ENCODE measurements at places on chromosomes 12 and 14.
A peak's percentile ranks its signal among the peaks of the same experiment; 100 is the strongest.

GRCh38 chr14:32762886-32763285 lies 175.8 kb upstream of the NPAS3 start:
- peak; percentile 23 for DNase-seq

DNA sequence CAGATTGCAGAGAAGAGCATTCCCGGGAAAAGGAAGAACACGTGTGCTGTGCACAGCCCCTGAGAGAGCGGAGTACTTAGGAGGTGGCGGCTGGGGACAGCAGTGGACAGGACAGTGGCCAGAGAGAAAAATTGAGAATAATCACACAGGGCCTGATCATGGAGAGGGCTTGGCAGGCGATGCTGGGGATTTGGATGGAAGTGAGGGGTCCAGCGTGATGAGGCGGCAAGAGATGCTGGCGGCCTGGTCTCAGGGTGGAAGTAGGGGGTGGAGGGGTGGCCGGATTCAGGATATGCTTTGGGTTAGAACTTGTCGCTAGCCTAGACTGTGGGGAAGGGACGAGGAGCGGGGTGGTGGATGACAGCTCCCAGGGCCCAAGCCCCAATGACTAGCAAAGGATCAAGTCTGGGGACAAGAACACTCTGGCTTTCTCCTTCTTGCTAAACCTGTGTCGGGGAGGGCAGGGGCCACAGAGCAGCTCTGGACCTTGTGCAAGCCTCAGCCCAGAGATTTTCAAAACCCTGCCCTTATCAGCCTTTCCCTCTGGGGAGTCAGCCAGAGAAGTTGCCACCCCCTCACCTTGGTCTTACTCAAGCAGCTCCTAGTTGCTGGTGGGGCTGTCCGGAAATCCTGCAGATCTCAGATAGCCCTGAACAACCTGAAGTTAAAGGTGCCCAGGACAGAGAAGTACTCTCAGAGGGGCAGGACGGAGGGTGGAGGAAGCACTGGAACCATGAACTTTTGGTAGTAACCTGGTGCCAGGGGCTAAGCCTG lies 1.3 kb downstream of the HVCN1 start:
- no peak for DNase-seq

- no peak for DNase-seq
These were observed 79.8 kb downstream of the CCDC88C start for GRCh38 chr14:91337699-91338335.

DNA sequence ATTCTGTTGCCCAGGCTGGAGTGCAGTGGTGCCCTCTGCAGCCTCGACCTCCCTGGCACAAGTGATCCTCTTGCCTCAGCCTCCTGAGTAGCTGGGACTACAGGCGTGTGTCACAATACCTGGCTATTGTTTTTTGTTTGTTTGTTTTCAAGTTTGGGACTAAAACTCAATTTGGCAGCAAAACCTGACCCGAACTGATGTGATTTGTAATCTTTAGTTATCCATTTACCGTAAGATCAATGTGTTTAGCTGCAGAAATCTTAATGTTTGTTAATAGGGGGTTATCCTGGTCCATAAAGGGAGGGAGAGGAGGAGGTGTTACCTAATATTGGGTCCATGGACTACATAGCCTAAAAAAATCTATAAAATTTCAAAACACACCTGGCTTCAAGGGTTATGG lies 738 bp upstream of the C1S start:
- DNase-seq, result no peak

DNA sequence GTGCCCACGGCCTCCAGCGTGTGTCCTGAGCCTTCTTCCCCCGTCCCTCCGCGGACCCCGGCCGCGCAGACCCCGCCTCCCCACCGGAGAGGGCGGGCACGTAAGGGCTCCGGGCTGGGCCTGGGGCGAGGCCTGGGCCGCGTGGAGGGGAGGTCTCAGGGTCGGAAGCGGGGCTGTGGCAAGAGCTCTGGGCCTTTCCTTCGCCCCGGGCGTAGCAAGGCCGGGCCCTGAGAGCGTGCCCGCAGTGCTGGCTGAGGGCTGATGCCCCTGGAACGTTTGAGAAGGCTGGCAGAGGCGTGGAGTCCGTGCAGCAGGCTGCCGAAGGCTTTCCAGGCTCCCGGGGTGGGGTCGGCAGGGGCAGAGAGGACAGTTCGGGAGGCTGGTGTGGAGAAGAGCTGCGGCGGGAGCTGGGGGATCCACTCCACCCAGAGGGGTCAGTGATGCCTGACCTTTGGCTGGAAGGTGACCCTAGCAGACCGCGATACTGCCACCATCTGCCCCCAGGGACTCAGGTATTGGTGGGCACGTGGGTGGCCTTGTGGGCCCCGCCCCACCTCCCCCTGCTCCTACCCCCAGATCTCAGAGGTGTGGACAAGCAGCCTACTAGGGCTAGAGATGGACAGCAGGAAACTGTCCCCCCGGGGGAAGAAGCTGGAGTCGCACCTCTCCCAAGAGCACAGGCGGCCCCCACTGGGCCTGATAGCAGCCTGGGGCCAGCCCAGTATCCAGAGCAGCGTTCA lies 558 bp downstream of the TEX22 start:
- DNase-seq, result peak; percentile 45

- DNase-seq, result peak; percentile 32
These were observed 15.7 kb downstream of the ABHD4 start for GRCh38 chr14:22613736-22614239.

- peak; percentile 29 for DNase-seq
These were observed 238.1 kb downstream of the FBXL14 start for GRCh38 chr12:1356285-1356684.

DNA sequence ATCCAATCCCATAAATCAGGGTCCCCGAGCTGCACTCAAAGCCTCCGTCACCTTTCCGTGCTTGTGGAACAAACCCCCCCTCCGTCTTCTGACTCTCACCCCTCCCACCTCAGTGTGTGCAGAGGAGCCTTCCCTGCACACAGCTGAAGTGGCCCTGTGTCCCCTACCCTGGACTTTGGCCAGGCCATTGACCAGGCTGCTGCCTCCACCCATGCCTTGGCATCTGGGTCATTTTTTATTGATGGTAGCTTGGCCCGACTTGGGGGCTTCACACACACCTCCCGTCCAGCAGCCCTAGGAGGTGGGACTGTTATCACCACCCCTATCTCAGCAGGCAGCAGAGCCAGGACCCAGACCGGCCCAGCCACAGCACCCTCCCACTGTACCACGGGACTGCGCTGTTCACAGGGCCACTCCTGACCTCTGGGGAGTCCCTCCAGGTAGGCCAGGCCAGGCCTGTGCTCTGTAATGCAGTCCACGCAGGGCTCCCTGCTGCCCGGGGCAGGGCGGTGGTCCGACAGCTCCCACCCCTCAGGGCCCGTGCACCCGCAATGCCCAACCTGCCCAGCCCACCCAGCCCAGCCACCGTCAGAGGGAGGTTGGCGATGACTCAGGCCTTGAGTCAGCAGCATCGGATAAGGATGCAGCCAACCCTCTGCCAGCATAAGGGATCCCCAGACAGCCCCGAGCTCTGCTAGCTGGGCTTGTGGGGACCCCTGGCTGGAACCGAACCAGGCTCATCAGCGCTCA lies 9.2 kb upstream of the INF2 start:
- peak; percentile 75 for DNase-seq

DNA sequence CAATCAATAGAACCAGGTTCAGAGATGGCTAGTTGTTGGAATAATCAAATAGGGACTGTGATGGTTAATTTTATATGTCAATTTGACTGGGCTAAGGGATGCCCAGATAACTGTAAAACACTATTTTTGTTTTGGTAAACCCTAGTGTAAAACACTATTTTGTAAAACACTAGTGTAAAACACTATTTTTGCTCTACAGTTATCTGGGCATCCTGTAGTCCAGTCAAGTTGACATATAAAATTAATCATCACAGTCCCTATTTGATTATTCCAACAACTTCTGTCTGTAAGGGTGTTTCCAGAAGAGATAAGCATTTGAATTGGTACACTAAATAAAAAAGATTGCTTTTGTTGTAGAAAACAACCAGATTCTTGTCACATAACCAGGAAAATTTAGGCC lies 15.6 kb upstream of the EML5 start:
- no peak for DNase-seq

- DNase-seq, result no peak
These were observed 595 bp upstream of the KRT85 start for GRCh38 chr12:52367876-52368275.

DNA sequence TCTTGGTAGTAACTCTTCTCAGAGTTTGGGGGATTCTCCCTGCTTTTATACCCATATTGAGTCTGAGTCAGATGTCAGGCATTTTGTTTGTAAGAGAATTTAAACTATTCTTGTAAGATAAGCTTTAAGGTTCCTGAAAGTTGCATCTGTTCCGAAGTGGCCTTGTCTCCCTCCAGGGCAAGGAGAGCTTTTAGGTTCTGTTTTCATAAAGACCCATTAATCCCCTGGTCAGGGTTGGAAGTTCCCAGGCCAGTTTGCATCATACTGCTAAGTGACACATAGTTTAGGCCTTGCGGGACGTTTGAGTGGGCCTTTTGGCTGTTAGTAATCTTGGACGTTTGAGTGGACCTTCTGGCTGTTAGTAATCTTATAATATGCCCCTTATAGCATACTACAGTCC lies 396.7 kb downstream of the NPAS3 start:
- DNase-seq, result peak; percentile 64

GRCh38 chr14:104169005-104169698 lies 30.8 kb downstream of the KIF26A start:
- no peak for DNase-seq
